ENCODE measurements at places on chromosomes 7 and 10.

- peak; percentile 82 for DNase-seq
Observed at GRCh38 chr7:78326189-78326588, 527.6 kb downstream of the PHTF2 start.

- DNase-seq = no peak
Observed at GRCh38 chr7:2037301-2037807, 195.4 kb downstream of the MAD1L1 start.

GRCh38 chr7:29684787-29685650, 121.3 kb upstream of the WIPF3 start:
- peak; percentile 77 for DNase-seq

DNA sequence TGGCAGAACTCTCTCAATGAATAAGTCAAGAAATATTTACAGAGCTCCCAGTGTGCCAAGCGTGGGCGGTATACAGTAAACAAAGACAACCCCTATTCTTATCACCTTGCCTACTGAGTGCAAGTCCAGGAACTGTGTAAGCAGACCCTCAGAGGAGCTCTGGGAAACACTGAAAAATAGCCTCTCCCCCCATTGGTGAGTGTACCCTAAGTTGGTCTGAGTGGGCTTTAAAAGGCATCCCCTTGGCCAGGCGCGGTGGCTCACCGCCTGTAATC, 1.2 kb downstream of the DYDC2 start:
- DNase-seq = no peak

GRCh38 chr7:107043921-107044346, 571 bp upstream of the PRKAR2B start:
- DNase-seq = no peak

DNA sequence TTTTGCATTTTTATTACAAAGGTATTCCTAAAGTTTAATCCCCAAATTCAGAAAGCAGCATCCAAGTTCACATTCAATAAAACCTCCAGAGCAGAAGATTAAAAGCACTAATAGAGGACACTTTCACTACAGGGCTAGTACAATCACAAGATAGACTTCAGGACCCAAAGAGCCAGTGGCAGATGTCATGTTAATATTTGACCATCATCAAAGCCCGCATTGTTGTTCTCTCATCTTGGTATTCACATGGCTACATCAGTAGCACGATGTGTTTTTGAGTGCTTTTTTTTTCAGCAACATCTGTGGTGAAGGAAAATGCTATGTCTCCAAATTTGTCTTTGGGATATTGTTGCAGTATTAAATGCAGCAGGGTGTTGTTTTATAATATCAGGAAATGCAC, 134.3 kb downstream of the ARL4A start:
- DNase-seq = no peak

DNA sequence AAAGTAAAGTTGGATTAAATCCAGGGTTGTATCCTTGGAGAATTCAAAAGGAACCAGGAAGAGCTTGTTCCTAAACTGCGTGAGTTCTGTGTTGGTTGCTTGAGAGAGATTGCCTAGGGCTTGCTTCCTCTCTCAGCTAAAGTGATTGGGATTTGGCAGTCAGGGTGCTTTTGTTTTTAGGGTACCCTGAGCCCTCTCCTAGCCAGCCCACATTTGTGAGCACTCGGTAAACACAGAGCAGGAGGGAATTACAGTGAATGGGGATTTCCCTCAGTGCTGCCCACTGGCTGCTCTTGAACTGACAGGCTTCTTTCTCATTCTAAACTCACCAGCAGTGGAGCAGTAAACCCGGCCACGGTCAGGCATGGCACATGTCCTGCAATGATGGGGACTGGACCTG, 146.9 kb downstream of the TPST1 start:
- no peak for DNase-seq

- DNase-seq = no peak
Observed at GRCh38 chr10:68599771-68600040, 39.6 kb downstream of the TET1 start.

DNA sequence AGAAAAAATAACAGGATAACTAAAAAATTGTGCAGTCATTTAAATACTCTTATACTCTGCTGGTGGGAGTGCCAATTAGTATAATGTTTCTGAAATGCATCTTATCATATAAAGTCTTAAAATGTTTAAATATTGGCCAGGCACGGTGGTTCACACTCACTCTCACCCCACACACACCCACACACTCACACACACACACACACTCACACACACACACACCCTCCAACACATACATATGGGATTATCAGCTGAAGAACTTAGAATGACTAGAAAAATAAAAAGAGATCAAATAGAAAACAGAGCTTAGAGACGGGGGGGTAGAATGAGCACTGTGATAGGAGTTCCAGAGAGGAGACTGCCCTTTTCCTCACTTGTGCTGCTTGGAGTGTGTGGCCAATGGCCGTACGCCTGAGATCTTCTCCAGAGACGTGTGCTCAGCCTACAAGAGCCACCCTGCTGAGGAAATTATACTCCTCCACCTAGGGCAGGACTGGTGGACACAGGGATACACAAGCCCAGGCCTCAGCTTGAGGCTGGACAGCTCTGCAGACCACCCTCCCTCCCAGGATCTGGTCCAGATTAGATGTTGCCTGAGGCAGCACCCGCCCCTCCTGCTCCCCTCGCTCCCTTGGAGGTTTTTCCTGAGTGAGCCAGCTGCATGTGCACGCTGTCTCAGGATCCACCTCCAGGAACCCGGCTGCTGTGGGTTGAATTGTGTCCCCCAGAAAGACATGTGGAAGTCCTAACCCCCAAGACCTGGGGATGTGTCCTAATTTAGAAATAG, 26.5 kb upstream of the PRKAG2 start:
- DNase-seq = no peak

GRCh38 chr7:74587435-74588126, 69.9 kb upstream of the GTF2I start:
- DNase-seq = peak; percentile 94

GRCh38 chr7:78345979-78346378, 547.4 kb downstream of the PHTF2 start:
- no peak for DNase-seq

- DNase-seq = no peak
Observed at GRCh38 chr7:40475681-40475982, 340.8 kb downstream of the SUGCT start.

GRCh38 chr10:104875561-104875960, 234.5 kb downstream of the SORCS3 start:
- DNase-seq = no peak

- DNase-seq = no peak
Observed at GRCh38 chr10:123549761-123550454, 116.2 kb upstream of the GPR26 start.

GRCh38 chr10:114272696-114273095, 33.6 kb downstream of the VWA2 start:
- no peak for DNase-seq

DNA sequence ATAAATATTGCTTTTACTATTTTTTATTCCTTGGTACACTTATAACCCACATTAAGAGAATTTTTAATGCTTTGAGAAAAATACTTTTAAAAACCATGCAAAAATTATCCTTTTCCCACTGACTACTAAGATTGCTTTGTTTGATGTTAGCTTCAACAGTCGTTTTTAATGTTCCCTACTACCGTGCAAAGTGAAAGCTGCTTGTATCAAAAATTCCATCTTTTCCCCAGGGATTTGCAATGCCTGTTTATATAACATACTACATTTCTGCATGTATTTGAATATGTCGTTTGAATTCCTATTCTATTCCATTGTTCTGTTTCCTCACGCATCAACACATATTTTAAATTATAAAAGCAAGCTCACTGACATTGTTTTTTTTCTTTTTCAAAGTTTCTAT, 54.4 kb downstream of the TFPI2 start:
- no peak for DNase-seq

- DNase-seq = no peak
Observed at GRCh38 chr7:114107522-114107921, 188.7 kb upstream of the PPP1R3A start.

DNA sequence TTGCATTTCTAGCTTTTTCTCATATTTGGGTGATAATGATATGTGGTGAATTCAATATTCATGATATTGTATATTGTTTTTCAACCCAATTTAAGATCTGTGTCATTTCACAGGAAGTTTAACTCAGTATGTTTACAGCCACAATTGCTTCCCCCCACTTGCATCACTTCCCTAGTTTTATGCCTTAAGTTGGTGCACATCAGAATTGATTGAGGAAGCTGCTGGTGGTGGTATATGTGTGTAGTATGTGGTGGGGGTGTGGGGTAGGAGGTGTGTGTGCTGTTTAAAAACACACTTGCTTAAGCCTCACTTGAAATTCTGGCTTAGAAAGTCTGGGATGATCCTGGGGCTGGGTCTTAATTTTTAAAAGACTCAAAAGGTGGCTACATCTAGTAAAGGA, 245.1 kb upstream of the AOAH start:
- no peak for DNase-seq

DNA sequence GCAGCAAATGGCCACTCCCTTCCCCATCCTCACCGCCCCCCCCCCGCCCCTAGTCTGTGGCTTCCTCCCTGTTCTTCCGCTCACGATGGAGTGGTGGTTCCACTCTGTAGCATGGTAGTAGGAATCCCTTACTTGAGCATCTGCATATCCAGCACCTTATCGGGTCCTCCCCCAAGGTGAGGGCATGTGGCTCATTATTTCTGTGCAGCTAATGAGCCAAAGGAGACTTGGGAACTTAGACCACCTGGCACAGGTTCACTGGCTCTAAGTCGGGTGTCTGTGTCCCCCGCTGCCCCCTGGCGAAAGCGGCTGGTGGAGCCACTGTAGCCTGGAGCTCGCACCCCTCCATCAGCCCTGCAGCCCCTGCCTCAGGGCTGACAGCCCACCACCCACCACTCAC, 22.8 kb upstream of the GPR26 start:
- DNase-seq = no peak

DNA sequence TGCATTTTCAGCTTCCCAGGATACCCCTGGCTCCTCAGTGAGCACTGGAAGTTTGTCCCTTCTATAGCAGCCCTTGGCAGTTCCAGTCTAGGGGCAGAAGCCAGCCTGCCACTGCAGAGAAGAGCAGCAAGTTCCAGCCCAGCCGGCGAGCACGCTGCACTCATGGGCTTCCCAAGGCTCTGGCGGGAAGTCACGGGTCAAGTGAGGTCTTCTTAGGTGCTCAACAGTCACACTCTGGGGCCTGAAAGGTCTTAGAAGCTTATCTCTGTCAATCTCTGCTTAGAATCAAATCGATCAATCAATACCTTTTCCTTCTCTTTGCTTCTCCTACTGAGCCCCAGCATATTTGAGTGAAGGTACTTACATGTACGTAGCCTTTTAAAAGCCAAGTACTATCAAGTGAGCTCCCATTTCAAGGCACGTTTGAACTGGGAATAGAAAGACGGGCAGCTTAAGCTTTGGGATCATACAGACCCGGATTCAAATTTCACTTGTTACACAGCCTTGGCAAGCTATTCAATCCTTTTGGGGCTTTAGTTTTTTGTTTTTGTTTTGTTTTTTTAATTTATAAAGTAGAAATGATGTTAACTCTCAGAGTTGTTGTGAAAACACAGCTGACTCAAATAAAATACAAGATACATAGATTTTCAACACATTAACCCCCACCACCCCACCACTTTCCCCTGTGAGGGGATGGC, 152.6 kb upstream of the KLF14 start:
- no peak for DNase-seq

DNA sequence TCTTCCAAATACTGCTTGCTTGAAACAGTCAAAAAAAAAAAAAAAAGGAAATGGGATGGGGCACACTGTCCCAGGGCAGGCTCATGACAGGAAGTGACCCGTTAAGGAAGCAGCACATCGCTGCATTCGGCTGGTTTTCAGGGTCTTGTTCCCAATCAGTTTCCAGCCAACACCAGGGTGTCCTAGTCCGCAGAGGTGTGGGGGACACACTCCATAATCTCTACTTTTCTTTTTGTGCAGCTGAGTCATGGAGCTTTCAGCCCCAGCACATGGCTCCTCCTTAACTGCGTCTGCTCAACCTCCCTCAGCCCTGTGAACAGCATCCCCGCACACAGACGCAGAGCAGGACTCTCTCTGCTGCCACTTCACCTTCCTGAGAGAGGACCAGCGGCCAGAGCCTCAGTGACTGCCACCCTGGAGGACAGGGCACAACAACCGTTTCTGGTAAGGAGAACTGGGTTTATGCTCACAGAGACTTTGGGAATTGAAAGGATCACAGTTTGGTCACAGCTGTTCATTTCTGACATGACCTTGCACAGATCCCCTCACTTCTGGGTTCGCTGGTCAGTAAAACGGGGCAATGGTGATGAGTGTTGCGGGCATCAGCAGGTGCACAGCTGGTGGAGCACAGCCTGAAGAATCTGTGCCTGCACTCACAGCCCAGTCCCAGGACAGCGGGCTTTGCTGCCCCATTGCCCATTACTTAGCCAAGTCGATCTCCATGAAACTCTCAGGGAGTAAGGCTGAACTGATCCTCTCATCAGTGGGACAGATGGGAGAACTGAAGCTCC, at the start of gene GIMAP5:
Gene GIMAP5, plus strand, starts transcription at position 154 of the 791 bp plus-strand sequence. CDS start 3,467 bp downstream, outside the sequence.
- no peak for DNase-seq

GRCh38 chr7:105444342-105444987, 55.7 kb upstream of the SRPK2 start:
- DNase-seq = no peak

GRCh38 chr7:92809760-92810573, 26.4 kb downstream of the CDK6 start:
- DNase-seq = peak; percentile 94

GRCh38 chr10:101961591-101962498, 94.1 kb downstream of the ARMH3 start:
- DNase-seq = peak; percentile 87

DNA sequence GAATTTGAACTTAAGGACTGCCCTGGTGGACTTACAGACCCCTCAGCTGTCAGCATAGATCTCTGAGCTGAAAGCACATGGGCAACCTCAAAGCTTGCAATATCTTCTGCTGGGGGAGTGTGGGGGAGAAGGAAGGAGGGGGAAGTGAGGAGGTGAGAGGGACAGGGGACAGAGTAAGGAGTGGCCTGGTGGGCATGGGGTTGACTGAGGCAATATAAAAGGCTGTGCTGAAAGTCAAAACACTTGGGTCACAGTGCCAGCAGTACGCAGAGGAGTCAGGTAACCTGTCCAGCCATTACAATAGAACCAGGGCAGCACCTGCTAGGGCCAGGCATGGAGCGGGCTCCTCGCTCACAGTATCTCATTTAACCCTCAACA, 43.2 kb downstream of the PPP1R3C start:
- DNase-seq = no peak

- no peak for DNase-seq
Observed at GRCh38 chr10:82938331-82938730, 1063.3 kb downstream of the NRG3 start.

DNA sequence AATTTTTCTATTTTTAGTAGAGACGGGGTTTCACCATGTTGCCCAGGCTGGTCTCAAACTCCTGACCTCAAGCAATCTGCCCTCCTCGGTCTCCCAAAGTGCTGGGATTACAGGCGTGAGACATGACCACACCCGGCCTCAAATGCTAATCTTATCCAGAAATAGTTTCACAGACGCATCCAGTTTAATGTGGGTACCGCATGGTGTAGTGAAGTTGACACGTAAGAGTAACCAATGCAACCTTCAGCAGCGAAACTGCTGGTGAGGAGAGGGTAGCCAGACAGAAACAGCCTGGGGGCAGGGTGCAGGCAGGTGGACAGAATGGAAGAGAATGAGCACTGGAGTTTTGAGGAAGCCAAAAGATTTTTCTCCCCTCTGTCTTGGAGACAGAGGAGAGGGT, 63.5 kb upstream of the FAM180A start:
- no peak for DNase-seq

- DNase-seq = peak; percentile 93
Observed at GRCh38 chr10:102009801-102010425, 46.1 kb downstream of the ARMH3 start.

GRCh38 chr10:12660812-12661211, 311.5 kb downstream of the CAMK1D start:
- DNase-seq = no peak

All from EH (cell line).